CD4-positive, alpha-beta T cell treated with Interleukin-15 for 4 hours (primary cell): ENCODE measurements at places on chromosomes 5 and 9.

DNA sequence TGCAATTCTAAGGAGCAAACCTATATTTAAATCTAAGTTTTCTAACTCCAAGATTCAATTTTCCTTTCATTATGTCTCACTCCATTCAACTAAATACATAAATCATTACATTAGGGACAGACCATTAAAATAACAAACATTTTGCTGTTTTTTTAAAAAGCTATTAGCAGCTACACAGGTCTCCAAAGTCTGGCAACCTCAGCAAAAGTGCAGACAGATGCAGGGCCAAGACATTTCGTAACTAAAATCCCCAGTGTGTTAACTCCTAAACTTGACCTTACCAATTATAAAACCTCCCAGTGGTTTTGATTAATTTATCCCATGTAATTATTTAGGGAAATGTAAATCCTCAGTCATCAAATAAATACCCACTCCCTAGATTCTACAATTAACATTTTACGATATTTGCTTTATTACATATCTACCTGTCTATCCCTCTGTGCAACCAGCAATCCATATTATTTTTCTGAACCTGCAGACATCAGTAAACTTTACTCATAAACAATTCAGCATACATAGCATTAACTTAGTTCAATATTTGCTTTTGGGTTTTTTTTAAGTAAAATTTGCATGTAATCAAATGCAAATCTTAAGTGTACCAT is 64.7 kb downstream of the RGS7BP start:
- DNase-seq, result no peak

DNA sequence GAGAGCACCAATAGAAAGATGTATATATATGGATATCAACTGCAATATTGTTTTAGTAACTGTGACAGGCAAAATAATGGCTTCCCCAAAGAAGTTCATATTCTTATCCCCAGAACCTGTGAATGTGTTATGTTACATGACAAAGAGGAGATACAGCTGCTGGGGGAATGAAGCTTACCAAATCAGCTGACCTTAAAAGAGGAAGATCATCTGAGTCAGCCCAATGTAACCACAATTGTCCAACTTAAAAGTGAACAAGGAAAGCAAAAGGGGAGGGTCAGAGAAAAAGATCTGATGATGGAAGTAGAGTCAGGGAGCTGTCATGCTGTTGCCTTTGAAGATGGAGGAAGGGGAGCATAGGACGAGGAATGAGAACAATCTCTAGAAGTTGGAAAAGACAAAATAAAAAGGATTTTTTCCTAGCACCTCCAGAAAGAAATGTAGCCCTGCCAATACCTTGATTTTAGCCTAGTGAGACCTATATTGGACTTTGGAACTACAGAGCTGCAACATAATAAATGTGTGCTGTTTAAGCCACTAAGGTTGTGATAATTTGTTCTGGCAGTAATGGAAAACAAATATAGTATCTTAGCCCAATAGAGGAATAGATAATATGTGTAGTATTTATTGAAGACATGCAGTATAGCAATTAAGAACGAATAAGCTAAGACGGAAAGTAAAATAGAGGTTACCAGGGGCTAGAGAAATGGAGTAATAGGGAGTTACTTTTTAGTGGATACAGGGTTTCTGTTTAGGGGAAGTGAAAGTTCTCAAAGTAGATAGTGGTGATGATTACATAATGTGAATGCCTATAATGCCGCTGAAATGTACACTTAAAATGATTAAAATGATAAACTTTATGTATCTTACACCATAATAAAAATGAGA is 115.9 kb downstream of the PIK3R1 start:
- no peak for DNase-seq

DNA sequence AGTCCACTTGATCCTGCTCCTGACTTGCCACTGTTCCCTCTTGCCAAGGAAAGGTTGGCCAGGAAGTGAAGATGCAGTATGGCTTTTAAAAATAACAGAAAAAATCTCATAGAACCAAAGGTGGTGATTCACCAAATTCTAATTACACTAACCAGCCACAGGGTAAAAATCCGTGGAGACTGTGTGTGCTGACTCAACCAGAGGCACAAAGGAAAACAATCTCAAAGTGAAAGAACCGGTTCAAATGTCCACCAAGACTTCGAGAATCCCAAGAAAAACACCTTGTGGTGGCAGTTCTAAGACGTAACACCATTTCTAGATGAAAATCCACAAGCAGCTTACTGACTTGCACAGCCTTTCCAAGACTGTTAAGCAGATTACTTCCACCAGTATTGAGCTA is 279.1 kb downstream of the TLE1 start:
- DNase-seq, result no peak

GRCh38 chr5:112646139-112646936 is 91.3 kb upstream of the APC start:
- DNase-seq, result no peak

DNA sequence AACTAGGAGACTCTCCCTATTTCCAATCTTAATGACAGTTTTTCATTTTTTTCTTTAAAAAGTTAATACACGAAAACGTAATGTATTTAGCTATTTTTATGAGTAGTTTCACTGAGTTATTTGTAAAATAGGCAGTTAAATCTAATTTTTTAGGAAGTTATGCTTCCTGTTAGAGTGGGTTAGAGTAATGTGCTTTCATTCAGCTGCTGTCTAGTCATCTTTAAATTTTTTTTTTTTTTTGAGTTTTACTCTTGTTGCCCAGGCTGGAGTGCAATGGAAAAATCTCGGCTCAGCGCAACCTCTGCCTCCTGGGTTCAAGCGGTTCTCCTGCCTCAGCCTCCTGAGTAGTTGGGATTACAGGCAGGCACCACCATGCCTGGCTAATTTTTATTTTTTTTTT is 34.0 kb downstream of the CDC42SE2 start:
- no peak for DNase-seq

DNA sequence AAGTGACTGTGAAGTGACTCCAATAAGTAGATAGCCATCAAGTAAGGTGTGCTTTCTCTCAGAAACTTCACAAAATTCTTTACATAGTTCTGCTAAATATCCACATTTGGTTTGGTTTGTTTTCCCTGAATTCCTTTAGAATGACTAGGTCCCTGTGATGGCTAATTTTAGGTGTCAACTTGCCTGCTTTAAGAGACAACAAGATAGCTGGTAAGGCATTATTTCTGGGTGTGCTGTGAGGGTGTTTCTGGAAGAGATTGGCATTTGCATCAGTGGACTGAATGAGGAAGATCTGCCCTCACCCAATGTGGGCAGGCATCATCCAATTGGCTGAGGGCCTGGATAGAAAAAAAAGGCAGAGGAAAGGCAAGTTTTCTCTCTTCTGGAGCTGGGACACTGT is 8.3 kb upstream of the PTBP3 start:
- DNase-seq, result no peak

- no peak for DNase-seq
Measured at GRCh38 chr5:127961006-127961762, 122.4 kb upstream of the SLC12A2 start.

DNA sequence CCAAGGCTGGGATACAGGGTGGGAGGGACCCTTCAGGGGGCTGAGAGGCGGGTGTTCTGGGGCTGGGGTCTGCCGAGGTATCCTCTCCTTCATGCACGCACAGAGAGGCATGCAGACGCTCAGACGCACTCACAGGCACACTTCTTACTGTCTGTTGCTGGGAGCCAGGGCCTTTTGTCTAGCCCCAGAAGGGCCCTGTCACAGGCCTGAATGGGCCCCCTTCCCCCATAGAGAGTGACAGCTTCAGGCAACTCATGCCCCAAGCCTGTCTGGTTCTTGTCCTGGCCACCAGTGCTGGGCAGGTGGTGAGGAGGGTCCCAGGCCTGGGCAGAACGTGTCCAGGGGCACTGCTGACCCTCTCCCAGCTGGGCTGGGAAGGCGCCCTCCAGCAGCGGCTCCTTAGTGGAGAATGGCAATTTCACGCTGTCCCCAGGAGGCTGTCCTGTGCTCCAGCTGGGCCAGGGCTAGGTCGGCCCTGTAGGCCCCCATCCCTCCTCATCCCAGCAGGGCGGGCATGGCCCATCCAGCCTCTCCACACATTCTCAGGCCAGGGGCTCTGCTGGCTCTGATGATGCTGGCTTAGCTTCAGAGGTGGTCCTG is 45.3 kb downstream of the LMX1B start:
- no peak for DNase-seq

GRCh38 chr5:98309785-98310598 is 463.5 kb upstream of the RGMB start:
- DNase-seq, result no peak

GRCh38 chr5:162842727-162843126 is 594.7 kb upstream of the CCNG1 start:
- no peak for DNase-seq

- no peak for DNase-seq
Measured at GRCh38 chr9:90141723-90142122, 500.9 kb downstream of the DIRAS2 start.
